ENCODE measurements at places on chromosomes 13 and 19.

DNA sequence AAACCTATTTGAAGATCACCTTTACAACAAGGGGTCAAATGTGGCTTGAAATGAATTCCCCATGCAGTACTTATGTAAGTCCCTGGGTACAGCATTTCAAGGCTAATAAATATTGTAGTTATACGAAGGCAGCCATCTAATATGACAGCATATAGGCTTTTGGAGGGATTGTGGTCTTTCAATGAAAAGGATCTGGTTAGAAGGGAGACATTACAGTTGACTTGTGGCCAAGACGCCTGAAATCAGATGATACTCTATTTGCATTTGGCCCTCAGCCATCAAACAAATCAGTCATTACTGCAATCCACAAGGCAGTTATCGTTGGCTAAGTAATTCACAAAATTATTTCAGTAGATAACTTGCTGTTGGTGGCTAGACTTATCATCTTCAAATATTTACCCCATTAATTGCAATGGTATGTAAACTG is 242.7 kb downstream of the DCLK1 start:
- no peak for DNase-seq

GRCh38 chr19:38849860-38850435 is at the start of gene HNRNPL:
Gene HNRNPL (minus strand): TSS chr19:38849986. CDS start chr19:38849966, 20 bp downstream.
- peak; percentile 97 for DNase-seq

DNA sequence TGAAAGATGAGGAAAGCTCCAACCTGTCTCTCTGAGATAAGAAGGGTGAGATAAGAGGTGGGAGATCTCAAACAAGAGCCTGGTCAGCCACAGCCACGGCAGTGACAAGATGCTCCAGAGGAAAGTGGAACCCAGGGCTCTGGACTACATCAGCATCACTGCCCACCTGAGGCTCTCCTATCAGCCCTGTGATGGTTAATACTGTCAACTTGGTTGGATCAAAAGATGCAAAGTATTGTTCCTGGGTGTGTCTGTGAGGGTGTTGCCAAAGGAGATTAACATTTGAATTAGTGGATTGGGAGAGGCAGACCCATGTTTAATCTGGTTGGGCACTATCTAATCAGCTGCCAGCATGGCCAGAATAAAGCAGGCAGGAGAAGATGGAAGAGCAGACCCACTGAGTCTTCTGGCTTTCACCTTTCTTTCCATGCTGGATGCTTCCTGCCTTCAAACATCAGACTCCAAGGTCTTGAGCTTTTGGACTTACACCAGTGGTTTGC is 476.6 kb upstream of the NBEA start:
- no peak for DNase-seq

GRCh38 chr13:82747291-82747690 is 1135.0 kb downstream of the SLITRK1 start:
- DNase-seq = no peak

All from stimulated activated CD4-positive, alpha-beta T cell treated with anti-CD3 and anti-CD28 coated beads, Interleukin-1b, Interleukin-23, amount 100 ng/mL, for 24 hours (primary cell).